Activated CD4-positive, alpha-beta T cell treated with anti-CD3 and anti-CD28 coated beads for 24 hours (primary cell): ENCODE measurements at places on chromosomes 4 and X.
A peak's percentile ranks its signal among the peaks of the same experiment; 100 is the strongest.

- no peak for DNase-seq
Observed at GRCh38 chr4:176286728-176287127, 17.7 kb upstream of the ASB5 start.

GRCh38 chr4:92477298-92477697, 173.5 kb downstream of the GRID2 start:
- no peak for DNase-seq

GRCh38 chr4:186249785-186250754, 15.9 kb upstream of the F11 start:
- no peak for DNase-seq

DNA sequence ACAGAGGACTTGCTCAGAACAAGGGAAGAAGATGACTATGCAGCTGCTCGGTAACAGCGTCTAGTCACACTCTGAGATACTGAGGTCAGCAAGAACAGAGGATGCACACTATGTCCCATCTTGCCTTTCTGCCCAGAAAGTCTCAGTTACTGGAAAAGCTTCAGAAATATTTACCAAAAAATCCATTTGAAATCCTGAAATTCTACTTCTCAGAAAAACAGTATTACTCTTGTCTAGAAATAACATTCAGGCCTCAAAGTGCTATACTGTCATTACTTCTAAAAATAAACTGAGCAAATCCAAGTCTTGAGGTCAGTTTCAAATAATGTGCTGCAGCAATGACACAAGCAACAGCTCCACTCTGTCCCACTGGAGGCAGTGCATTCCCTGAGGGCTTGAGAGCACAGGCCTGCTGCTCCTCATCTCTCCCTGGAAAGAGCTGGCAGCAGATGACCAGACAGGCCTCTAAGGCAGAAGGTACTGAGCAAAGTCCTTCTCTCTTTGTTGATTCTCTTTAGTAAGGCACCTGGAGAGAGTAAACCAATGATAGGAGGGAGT, 76.9 kb downstream of the CAMK2D start:
- peak; percentile 10 for DNase-seq

DNA sequence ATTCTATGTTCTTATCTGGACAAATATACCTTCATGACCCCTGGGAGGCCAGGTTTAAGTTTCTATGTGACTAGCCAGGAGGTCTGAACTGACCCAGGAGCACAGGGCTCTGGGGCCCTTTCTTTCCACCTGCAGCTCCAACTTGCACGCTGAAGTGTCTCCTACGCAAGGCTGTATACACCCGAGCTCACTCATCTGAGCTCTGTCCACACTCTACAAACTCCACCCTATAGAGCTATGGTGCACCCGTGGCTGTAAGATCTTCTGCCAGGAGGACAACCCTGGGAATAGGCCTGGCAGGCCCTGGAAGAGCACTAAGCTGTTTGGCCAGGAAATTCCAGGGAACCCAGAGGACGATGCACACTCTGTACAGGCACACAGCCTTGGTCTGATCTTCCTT, 60.6 kb upstream of the ATOH1 start:
- no peak for DNase-seq

GRCh38 chrX:115948018-115948923, 222.3 kb upstream of the AGTR2 start:
- DNase-seq, result no peak

DNA sequence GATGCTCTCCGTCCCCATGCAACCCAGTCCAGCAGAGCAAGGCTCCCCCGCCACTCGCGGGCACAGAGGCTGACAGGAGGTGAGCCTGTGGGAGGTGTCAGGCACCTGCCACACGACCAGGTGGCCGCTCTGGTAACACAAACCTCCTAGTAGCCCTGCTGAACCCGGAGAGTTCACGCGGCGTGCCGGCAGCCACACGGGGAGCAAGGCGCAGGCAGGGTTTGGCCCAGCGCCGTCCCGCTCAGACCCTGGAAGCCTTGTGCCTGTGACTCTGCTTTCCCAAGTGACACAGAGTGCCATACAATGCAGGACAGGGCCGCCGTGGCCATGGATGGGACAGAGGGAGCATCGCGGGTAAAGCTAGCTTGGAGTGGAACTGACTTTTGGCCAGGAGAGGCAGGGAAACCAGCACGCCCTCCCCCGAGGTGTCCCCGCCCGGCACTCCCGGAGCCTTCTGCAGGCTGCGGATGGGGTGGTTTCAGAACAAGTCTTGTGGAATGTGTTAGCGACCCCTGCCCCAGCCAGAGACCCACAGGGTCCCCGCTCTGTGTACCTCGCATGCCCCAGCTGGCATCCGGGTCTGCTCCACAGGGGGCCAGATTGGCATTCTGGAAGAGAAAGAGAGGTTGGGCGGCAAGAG, 44.7 kb upstream of the AFAP1 start:
- DNase-seq, result no peak

- DNase-seq, result no peak
Observed at GRCh38 chr4:81758574-81759264, 287.0 kb upstream of the RASGEF1B start.

DNA sequence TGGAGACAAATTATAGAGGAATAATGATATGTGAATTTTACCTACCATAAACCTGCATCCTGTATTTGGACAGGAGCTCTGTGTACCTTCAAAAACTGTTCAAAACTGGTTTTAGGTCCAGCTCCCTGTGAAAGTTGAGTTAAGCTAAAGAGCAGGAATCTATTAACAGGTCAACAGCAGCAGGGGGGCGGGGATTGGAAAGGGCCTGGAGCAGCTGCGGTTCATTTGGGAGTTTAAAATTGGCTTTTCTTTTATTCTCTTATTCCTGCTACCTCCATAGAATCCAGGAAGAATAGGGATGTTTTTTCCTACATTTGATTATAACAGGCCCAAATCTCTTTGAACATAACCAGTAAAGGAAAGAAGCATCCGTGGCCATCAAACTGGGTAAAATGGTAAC, 23.8 kb downstream of the SHROOM3 start:
- DNase-seq, result no peak

DNA sequence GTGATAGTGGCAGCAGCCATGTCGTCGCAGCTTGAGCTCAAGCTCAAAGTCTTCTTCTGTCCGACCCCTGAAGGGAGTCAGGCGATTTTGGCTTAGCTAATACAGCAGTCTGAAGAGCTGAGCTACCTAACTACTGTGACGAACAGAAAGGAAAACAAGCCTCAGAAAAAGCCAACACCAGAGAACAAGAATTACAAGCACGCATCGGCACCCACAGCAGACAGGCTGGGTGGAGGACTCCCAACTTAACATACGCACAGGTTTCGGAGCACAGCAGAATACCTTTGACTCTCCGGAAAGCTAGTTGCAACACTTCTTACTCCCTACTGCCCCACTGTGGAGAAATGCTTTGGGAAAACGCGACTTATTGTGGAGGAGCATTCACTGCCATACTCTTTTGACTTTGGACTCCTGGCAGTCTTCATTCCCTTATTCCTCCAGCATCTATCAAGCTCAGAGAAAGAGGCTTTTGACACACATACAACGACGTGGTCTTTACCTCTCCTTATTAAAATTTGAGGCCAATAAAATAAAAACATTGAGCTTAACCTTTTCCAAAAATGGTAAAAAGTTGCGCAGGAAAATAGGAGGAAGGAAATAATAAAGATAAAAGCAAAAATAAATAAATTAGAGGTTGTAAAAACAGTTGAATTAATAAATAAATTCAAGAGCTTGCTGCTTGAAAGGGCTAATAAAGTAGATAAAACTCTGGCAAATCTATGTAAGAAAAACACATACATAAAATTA, 41.3 kb upstream of the GPC3 start:
- peak; percentile 19 for DNase-seq

DNA sequence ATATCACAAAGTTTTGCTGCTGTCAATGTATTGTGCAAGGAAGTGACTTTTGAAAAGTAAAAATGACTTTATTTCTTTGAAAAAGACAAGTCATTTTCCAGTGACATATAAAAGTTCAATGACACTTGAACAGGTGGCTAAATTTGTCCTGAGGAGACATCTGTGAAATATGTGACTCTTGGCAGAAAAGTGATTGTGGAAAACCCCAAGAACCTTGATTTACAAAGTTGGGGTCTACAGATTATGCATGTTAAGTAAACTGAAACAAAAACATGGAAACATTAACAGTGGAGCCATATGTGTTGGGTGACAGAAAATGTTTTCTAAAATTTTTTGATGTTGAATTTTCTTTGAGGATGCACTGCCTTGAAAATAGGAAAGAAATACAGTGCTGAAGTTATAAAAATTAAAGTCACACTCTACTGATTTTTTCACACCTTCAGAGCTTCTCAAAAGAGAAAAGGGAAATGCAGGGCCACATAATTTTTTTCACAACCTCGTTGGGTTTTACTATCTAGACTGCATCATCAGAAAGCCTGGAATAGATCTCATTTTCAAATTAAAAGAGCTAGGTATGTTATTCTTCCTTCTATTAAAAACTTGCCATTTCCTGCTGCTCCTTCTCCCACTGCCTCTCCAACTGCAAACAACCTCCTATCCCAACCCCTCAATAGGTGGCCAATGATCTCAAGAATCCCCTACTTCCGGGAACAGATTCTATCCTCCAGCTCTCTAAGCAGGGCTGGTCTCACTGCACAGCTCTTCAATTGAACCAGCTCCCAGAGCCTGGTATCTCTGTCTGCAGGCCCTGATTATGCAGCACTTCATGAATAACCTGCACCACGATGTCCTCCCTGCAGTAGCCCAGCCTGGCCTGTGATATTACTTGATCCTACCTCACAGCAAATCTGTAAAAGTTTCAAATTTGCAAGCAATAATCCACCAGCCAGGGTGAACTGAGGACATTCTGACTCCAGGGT, 570.8 kb upstream of the CPEB2 start:
- DNase-seq, result no peak

DNA sequence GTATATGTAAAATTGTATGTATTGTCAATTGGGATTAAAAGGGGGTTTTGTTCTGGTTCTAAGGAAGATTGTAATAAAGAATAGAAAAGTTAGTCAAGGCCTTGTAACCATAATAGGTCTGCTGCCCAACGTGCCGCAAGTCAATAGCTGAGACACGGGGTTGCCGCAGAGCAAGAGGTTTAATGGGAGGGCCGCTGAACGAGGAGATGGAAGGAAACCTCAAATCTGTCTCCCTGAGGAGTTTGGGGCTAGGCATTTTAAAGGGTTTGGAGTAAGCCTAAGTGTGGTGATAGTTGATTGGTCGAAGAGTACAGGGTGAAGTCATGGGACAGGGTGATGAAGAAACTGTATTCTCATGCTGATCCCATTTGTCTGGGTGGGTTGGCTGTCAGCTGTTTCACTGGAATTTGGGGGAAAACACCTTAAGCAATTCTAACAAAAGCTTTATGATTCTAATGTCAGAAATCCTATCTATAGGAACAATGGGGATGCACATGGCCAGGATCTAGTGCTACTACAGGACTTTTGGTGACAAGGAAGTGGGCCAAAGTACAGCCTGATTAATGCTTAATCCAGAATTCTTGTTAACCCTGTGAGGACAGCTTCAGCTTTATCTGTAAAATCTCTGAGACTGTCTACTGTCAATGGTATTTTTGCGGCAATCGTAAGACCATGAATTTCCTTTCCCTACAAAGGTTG, 86.9 kb downstream of the RELL1 start:
- DNase-seq, result no peak

- DNase-seq, result no peak
Observed at GRCh38 chr4:4867375-4868039, 8.0 kb downstream of the MSX1 start.

DNA sequence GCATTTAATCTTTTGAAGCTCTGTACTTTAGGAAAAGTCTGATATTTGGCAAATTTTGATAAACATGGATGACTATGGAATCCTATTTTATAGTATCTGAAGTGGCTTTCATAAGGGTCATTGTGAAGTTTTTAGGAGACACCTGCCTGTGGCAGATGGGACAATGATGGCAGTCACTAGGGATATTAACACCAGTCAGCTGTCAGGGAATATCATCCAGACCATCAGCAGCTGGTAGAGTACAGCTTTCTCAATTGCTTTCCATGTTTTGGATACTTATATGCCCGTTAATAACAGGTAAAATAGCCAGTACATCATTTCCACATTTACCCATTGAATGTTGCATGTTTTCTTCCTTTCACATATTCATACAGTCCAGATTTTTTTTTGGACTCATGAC, 39.1 kb downstream of the NPNT start:
- no peak for DNase-seq

DNA sequence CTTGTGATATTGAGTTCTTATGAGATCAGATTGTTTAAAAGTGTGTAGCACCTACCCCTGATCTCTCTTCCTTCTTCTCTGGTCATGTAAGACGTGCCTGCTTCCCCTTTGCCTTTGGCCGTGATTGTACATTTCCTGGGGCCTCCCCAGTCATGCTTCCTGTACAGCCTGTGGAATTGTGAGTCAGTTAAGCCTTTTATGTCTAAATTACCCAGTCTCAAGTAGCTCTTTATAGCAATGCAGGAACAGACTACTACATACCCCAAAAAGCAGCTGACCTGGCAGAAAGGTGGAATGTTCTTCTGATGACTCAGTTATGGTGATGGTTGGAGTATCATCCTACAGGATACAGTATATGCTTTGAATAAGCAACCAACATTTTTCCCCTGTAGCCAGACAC, 11.4 kb upstream of the MCUB start:
- DNase-seq, result no peak

- DNase-seq, result no peak
Observed at GRCh38 chr4:6021831-6022606, 3.8 kb upstream of the C4orf50 start.

- no peak for DNase-seq
Observed at GRCh38 chr4:20487446-20487845, 212.8 kb upstream of the PACRGL start.

DNA sequence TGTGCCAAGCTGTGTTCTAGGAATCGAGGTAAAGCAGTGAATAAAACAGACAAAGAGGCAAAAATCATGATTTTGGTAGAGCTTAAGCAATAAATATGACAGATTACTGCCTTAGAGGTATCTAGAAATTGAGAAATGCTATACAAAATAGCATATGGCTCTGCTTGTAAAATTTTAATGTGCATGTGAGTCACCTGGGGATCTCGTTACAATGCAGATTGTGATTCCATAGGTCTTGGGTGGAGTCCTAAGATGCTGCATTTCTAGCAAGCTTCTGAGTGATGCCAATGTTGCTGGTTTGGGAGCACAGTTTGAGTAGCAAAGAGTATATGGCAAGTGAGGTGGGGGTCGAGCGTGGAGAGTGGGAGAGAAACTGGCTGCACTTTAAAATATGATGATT, 697.3 kb upstream of the MAGEB2 start:
- no peak for DNase-seq

DNA sequence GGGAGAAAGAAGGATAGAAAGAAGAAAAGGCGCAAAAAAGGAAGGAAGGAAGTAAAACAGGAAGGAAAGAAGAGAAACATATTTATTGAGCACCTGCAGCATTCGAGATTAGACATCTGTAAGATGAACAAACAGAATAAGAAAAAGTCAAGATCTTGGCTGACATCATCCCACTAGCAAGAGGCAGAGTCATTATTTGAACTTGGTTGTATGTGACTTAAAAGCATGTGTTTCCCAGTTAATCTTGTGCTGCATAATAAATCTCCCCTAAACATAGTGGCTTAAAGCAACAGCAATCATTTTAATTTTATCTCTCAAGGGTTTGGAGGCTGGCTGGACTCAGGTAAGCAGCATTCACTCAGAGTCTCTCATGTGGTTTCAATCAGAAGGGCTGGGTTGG, 38.5 kb upstream of the COX7B2 start:
- no peak for DNase-seq

DNA sequence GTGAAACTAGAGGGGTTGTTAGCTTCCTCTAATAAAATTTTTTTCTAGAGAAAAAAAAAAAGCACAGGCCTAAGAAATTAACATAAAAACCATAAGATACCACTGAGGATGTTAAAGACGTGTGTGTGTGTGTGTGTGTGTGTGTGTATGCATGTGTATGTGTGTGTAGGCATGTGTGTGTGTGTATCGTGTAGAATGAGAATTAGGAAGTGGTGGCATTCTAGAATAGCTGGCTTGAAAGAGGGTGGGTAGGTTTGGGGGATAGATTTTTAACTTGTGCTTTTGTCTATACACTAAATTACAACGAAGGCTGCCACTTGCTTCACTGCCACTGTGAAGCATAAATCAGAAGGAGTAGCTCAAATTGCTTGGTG, 22.5 kb upstream of the AFM start:
- DNase-seq, result no peak
